ENCODE measurements at places on chromosomes 11 and 22.
A peak's percentile ranks its signal among the peaks of the same experiment; 100 is the strongest.

DNA sequence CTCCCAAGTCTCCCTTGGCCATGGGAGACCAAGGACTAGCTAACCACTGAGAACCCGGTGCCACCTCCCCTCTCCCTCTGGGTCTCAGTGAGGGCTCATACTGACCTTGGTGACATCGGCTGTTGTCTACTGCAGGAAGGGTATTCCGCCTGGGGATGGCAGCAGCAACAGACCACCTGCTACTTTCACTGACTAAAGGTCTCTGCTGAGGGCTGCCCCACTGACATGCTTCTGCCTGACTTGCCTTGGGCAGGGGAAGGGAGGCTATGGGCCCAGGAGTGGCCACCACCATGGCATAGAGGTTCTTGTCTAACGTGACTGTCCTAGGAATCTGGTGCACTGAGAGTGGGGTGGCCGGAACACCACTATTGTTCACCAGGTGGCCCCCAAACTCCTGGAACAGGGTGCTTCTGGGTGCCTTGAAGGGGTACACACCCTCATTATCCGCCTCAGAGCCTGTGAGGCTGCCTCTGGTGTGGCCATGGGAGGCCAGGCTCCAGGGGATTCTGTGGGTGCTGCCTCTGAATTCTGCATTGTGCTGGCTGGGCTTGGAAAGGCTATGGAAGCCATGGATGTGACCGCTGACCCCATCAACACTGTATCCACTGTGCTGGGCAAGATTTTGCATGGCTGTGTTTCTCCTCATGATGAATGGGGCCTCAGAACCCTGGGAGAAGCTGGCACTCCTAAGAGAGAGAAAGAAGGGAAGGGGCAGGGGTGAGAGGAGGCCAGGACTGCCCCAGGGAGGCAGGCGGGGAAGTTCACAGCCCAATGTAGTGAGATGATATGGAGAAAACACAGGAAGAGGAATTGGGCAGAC lies 38.3 kb downstream of the GAB4 start:
- peak; percentile 77 for DNase-seq

GRCh38 chr22:23889620-23890019 lies 4.6 kb upstream of the MIF start:
- DNase-seq, result no peak

- DNase-seq, result no peak
These were observed 55.2 kb downstream of the SLC1A2 start for GRCh38 chr11:35363854-35364780.

DNA sequence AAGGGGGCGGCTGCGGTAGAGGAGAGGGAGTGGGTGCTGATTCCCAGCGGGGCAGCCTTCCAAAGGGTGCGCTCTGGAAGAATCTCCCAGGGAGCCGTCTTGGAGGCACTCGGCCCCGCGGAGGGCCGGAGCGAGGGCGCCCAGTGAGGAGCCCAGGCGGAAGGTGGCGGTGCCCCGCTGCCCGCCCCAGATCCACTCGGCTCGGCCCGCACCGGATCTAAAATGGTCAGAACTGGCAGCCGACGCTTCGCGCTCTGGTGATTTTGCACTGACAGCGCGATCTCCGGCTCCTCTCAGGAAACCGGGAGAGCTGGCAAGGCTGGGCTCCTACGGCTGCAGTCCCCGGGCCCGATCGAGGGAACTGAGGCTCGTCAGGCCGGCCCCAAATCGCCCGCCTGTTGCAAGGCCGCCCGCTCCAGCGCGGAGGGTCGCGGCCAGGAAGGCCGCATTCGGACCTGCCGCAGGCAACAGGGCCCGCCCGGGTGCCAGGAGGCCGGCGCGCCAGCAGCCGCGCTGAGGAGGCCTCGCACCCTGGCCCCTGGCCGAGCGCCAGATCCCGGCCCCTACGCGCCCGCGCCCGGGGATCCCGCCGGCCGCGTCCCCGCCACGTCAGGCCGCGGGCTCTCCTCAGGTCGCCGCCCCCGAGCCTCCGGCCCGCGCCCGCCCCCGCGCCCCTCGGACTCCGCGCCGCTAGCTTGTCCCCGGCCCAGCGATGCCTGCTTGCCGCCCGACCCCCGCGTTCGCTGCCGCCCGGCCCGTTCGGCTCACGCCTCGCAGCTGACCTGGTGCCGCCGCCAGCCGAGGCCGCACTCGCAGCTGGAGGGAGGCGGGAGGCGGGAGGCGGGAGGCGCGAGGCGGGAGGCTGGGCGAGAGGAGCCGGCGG lies at the start of gene KLHL22:
TSS of gene KLHL22 (minus strand) at position 818 of the 883 bp plus-strand sequence. CDS start 6,584 bp downstream, outside the sequence.
- peak; percentile 90 for DNase-seq

DNA sequence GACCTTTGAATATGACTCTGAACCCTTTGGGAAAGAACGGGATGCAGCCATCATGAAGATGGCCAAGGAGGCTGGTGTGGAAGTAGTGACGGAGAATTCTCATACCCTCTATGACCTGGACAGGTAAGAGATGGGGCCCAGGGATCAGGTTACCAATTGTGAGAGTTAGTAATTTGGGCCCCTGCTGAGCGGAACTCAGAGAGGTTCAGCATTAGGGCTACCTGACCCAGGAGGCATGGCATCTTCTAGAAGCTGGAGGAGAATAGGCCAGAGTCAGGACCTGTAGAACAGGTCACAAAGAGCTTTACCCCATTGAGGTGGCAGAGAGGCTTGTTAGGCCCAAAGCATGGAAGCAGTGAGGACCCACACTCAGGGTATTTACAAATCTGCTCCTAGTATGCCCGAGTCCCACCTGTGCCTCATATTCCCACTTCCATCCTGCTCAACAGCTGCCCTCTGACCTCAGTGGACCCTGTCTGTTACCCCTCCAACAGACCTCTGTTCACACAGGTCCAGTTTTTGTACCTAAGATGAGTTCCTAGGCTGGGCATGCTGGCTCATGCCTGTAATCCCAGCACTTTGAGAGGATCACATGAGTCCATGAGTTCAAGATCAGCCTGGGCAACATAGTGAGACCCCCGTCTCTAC lies 11.6 kb downstream of the CRY2 start:
- peak; percentile 41 for DNase-seq

DNA sequence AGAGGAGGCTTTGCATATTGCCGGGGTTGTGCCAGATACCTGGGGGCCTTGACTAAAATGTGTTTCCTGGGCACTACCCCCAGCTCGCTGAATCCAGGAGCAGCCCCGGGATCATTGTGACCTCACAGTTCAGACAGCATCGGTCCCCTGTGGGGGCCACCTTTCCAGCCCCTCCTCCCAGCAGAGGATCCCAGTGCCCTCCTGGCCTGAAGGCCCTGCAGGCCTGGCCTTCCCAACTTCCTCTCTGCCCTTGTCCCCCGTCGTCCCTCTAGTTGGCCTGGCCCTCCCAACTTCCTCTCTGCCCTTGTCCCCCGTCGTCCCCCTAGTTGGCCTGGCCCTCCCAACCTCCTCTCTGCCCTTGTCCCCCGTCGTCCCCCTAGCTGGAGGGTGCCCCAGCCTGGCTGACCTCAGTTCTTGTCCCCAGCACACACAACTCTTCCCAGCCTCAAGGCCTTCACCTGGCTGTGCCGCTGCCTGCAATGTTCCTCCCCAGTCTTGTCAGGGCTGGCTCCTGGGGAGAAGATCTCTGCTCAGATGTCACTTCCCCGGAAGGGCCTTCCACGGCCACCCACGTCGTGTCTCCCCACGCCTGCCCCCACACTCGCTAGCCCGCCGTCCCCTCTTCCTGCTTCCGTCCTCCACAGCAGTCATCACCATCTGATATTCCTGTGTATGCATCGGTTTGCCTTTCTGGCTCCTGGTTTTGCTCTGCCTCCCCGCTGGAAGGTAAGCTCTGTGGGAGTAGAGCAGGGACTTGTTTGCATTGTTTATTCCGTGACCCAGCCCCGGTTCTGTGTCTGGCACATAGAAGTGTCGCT lies 12.6 kb upstream of the ANO1 start:
- DNase-seq, result no peak

GRCh38 chr11:36037031-36037430 lies 93.2 kb downstream of the LDLRAD3 start:
- no peak for DNase-seq

- DNase-seq, result no peak
These were observed 725.5 kb downstream of the METTL15 start for GRCh38 chr11:28833670-28834069.

DNA sequence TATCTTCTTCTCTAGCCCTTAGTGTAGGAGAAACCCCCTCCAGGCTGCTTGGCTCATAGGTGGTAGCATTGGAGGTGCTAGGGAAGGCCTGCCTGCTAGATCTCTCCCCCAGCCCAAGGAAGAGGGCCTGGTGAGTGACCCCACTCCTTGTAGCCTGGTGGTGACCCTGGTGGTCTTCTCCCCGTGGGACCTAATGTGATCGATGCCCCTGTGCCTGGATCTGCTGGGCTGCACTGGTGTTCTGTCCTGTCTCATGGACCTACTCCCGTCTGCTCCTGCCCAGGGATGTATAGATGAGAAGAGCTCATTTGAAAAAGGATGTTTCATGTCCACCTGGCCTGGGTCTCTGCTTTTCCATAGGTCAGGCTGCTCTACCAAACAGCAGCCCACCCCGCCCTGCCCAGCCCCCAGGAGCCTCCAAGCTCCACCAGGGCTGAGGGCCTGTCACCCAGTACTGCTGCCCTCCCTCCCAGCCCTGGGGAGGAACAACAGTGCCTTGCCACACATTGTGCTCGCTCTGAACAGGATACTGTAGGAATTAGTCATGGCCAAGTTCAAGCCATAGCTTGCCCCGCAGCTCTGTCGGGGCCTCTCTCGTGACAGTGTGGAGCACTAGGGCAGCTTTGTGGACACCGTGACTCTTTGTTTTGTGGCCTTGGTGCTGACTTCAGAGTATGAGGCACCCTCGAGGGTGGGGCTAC lies 19.7 kb downstream of the SLC37A2 start:
- DNase-seq, result peak; percentile 69

GRCh38 chr11:45161252-45162063 lies 15.0 kb downstream of the PRDM11 start:
- DNase-seq, result no peak

GRCh38 chr22:30010789-30011405 lies 69.4 kb upstream of the HORMAD2 start:
- DNase-seq, result no peak

- no peak for DNase-seq
These were observed 14.0 kb downstream of the USP35 start for GRCh38 chr11:78202733-78203167.

- DNase-seq, result no peak
These were observed 2.7 kb upstream of the OR2D2 start for GRCh38 chr11:6895010-6895409.

GRCh38 chr22:36510966-36511881 lies 4.4 kb upstream of the FOXRED2 start:
- DNase-seq, result no peak

DNA sequence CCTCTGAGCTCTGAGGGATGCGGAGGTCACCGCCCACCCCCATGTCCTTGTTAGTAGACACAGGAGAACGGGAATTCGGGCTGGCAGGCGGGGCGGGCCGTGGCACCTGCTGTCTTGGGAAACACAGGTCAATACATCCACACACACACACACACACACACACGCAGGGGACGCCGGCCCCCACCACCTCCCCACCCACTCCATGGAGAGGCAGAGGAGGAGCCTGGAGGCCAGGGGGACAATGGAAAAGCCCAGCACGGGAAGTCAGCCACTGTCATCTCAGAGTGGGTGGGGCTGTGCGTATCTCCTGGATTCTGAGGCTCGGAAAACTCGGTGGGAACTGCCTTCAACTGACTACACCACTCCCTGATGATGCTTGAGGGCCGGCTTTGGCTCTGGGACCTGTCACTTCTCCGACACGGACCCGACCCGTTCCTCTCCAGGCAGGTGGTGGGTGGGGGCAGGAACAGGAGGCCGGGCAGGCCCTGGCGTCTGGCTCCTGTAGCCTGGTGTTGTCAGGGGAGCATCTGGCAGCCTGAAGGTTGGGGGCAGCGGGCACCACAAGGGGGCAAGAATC lies 18.5 kb upstream of the TMEM184B start:
- no peak for DNase-seq

DNA sequence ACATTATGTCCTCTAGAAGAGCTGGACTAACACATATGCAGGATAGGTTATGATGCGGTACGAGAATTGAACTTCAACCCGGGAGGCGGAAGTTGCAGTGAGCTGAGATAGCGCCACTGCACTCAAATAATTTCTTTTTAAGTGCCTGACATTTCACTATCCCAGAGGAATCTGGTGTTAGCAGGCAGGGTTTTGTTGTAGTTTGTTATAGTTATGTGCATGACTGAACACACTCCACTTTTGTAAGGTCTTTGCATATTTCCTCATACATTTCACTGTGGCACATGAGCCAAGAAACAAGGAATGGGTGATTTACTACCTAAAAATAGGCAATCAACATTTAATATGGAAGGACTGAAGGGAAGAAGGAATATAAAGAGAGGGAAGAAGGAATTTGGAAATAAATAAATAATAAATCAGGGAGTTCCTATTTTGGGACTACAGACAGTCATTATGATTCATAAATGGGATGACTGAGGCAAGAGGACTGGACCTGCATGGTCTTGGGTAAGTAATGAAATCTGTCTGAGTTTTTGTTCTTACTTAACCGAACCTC lies 8.7 kb upstream of the HIPK3 start:
- DNase-seq, result no peak

GRCh38 chr11:112863305-112863704 lies 97.9 kb upstream of the NCAM1 start:
- no peak for DNase-seq

DNA sequence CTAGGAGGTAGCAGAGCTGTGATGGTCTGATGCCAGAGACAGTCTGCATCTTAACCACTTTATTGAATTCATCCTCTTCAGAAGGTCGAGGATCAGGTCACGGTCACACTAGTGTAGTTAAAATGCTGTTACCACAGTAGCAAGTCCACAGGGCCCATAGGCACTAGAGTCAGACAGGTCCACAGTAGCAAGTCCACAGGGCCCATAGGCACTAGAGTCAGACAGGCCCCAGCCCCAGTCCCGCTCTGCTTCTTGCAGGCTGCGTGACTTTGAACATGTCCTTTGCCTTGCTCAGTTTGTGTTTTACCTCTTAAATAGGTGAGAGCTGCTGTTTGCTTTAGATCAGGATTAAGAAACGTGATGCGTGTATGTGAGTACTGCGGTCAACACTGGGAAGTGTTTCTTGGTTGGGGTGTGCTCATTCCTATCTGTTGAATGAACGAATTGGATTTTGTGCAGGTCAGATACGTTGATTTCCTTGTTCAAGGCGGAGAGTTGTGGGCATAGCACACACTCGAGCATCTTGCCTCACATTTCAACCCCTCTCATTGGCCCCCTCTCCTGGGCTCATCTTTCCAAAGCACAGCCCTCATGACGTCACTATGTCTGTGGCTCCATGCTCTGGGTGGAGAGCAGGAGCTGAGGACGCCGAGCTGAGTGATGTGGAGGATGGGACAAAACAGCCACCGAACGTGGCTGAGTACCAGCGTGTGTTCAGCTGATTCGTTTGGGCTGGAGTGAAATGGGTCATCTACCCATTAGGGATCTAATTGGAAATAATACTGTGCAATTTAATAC lies 191.7 kb downstream of the TBC1D22A start:
- peak; percentile 45 for DNase-seq
